CD4-positive, alpha-beta T cell treated with Interleukin-1 beta for 1 hour (primary cell): ENCODE measurements at places on chromosomes 5 and 9.
A peak's percentile ranks its signal among the peaks of the same experiment; 100 is the strongest.

- no peak for DNase-seq
Measured at GRCh38 chr9:118652912-118653311, 716.3 kb downstream of the BRINP1 start.

- DNase-seq, result peak; percentile 89
Measured at GRCh38 chr9:27572918-27573633, at the start of gene C9orf72. Gene C9orf72, minus strand, starts transcription at chr9:27573481. Its CDS starts 6,361 bp downstream, at chr9:27567120.

GRCh38 chr9:136110082-136111061, 8.3 kb downstream of the TMEM250 start:
- DNase-seq, result no peak

- no peak for DNase-seq
Measured at GRCh38 chr5:98157368-98157767, 616.1 kb upstream of the RGMB start.

DNA sequence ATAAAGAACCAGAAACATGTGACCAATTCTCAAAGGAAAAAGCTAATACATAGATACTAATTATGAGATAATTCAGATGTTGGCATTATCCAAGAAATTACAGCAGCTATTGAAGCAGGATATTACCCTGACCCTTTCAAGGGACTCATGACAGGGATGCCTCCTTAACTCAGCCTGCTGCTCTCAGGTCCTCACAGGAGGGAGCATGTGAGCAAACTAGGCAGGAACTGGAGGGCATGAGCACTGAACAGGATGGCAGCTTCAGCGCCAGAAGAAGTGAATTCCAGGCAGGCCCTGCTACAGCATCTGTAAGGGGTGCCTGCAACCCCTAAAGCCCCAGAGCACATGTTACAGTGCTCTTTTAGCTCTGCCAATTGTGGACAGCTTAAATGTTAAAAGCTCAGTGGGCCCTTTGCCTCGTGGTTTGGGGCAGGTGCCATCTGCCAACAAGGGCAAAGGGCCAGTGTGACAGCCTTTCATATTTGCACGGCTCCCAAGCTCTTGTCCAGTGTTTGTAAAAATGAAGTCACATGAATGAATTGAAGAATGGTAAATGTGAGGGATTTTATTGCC, 464.7 kb upstream of the COX7C start:
- no peak for DNase-seq

DNA sequence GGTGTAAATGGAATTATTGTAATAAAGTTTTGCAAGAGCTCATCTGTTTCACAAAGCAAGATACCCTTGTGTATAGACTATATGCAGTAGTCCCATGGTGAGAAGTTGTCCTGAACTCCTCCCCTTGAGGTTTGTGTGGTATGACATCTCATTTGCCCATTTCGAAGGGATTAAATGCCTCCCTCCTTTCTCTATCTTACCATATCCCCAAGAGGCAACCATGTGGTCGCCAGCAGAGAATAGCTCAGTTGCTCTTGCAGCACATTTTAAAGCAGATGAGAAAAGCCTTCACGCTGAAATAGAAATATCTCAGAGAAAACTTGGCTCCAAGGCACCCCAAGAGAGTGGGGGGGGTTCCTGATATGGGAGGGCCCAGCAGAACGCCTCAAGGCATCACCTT, 4.6 kb downstream of the SEMA6A start:
- DNase-seq, result no peak

DNA sequence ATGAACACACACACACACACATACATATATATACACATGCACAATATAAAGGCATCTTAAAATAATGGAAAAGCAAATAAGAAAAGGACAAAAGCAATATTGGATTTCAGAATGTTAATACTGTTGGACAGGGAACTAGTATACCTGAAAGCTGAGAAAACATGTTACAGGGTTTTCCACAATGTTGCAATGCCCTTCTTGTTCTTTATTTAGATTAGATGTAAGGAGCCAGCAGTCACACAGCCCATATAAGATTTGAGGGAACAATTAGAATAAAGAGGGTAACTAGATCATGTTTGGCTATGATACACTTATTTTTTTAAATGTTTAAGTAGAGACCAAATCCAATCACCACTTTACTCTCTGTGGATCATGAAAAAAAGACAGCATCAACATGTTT, 61.7 kb downstream of the SH3TC2 start:
- no peak for DNase-seq

DNA sequence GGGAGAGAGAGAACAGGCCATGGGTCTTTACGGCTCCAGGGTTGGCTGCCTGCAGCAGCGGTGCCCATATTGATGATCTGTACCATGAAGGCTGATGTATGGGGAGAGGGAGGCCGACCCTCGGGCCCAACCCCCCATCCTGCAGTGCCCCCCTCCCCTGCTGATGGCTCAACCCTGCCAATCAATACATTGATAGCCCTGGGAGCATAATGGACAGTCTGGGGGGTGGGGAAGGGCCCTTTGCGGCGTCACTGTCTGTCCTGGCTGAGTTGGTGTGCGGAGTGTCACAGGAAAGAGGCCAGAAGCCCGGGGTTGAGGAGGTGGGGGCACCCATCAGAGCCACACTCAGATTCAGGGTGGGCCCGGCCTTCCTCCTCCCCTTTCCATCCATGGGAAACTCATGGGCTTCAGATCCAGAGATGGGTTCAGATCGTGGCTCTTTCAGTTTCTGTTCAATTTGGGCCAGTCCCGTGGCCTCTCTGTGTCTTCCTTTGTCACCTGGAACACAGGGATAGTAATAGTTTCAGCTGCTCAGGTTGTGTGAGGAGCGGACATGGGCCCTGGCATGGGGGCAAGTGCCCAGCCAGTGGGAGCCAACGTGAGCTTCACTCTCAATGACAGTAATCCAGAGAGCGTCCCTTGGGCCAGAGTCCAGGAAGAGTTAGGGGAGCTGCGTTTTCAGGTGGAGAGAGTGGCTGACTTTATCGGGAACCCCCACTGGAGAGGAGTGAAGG, 9.5 kb downstream of the FGF18 start:
- no peak for DNase-seq

DNA sequence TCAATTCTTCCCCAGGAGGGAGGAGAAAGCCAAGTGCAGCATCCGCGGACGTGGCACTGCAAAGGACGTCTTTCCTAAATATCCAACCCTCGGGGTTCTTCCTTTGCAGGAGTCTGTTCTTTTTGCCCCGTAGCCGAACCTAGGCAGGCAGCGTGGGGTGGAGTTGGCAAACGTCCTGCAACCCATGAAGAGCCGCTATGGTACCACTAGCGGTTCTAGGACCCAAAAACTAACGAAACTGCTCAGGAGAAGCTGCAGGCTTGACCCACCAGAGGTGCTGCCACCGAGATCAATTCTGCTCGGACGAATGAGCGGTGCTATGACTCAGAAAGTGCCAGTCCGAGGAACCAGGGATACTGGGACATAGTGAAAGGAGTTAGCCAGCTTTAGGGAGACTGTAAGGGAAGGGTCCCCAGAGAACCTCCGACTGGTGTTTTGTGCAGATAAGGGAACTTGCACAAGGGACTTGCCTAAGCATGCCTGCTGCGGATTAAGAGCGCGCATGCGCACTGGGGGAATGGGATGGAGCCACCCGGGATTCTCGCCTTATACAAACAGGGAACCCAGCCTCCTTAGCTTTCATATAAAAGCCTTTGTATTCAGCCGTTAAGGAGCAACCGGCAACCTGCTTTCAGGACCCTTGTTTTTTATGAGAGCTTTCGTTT, 32.7 kb downstream of the ANXA2R start:
- peak; percentile 82 for DNase-seq

- no peak for DNase-seq
Measured at GRCh38 chr5:20360263-20360662, 372.3 kb upstream of the CDH18 start.

DNA sequence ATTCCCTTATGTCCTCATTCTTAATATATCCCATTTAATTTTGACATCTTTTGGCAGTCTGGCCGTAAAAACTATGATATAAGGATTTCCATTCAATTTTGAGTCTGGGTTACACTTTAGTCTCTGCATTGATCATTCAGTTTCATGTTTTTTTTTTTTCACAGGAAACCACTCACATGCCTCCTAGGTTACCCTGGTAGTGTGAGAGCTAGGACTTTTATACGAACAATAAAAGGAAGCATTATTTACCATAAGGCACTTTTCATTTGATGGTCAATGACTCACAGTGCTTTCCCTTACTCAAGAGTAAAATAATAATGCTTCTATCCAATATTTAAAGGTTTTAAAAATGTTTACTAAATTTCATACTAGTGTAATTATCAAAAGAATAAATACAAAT, 16.4 kb upstream of the DMAC1 start:
- no peak for DNase-seq

DNA sequence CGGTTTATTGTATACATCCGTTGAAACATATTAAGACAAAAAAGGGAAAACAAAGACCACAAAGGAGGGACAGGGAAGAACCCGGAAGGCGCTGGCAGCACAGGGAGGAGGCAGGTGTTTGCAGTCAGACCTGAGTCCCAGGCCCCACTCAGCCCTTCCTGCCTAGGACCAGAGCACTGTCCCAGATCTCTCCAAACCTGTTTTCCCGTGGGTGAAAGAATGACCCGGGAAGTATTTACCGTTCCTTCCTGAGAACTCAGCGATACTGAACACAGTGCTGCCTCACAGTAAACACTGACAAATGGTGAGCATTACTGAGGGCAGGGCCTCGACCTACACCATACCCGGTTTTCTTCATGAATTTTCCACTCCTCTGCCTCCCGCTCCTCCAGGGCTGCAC, 1.2 kb downstream of the ABO start:
- DNase-seq, result no peak

- peak; percentile 13 for DNase-seq
Measured at GRCh38 chr5:149682532-149683075, 47.5 kb upstream of the PPARGC1B start.

DNA sequence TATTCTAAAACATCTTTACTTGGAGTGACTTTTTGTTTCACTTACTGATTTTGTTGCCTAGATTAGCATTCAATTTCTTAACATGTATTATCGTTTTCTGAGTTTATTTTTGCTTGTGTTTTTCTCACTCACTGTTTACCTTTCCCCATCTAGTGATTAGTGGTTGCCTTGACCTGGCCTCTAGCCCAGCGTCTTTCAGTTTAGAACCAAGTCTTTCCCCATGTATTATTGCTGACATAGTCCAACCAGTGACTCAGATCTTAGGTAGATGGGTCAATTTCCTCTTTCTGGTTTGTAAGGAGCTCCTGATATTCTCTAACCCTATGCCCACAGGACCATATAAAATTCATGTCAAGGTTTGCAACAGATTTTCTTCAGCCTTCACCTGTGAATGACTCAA, 135.5 kb downstream of the PRR16 start:
- DNase-seq, result no peak

- DNase-seq, result no peak
Measured at GRCh38 chr9:116589392-116590354, 97.4 kb upstream of the TRIM32 start.

GRCh38 chr9:22111176-22111953, 102.3 kb upstream of the CDKN2B start:
- no peak for DNase-seq

DNA sequence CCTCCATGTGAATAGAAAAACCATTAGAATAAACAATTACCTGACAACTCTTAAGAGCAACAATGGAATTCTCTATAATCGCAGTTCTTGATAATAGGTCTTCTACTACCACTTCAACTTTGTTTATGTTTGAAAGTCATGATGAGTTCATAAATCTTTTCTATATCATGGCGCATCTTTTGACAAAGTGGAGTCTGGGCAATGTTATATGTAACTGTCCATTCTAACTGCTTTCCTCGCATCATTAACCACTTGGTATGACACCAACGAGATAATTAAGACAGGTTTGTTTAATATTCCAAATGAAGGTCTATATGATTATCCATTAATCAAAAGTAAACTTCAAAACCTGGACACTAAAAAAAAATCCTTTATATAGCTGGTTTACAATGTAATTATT, 272.0 kb downstream of the DENND1A start:
- no peak for DNase-seq

DNA sequence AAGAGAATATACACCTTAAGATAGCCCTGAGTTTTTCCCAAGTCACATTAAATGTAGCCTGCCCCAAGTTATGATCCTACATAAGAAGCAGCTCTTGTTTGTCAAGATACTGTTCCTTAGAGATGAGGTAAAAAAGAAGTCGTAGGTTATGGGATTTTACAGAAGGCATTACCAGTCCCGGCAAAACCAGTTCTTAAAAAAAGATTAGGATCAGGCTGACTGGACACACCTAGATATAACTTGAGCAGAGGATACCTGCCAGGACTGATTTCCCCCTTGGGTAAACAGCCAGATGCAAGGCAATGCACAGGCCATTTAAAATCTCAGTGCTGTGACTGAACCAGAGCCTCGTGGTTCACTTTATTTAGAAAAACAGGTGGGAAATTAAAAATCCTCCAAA, 14.1 kb upstream of the SEMA5A start:
- no peak for DNase-seq

DNA sequence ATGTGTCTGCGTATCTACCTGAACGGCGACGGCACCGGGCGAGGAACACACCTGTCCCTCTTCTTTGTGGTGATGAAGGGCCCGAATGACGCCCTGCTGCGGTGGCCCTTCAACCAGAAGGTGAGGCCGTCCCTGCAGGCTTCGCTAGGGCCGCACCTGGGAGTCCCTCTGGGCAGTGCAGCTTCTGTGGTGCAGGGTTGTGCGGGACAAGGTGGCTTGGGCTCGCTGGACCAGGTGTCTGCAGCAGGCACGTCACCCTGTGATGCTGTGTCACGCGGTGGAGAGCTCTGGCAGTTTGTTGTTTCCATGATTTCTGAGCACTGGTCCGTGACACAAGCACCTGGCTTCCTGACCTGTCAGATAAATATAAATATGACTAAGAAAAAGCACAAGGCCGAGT, 20.7 kb downstream of the FBXW5 start:
- no peak for DNase-seq

- DNase-seq, result no peak
Measured at GRCh38 chr5:171600741-171601265, 181.4 kb downstream of the FGF18 start.

DNA sequence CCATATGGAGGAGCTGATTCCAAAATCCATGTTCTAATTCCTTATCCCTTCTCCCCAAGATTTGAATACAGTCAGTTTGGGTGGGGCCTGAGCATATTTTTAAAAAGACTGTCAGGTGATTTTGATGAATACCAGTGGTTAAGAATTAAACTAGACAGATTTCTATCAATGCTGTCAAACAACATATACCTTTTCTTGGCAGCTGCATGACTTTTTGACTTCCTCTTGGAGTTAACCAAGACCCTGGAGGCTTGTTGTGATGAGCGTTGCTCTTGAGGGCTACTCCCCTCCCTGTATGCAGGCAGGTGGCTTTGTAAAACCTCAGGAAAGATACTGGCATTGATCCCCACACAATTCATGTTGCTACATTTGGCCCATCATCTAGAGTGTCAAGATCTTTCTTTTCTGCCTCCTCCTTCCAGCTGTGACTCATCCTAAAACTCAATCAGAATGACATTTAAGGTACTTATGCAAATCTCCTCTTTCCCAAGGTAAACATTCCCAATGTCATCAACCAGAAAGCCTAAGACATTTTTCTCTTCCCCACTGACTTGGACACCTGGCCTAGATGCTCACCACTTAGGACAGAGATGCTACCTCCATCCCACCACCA, 61.7 kb downstream of the PPP2R2B start:
- DNase-seq, result no peak

GRCh38 chr5:109145139-109145538, 264.6 kb downstream of the PJA2 start:
- DNase-seq, result no peak

GRCh38 chr5:95403996-95404395, 12.8 kb downstream of the FAM81B start:
- no peak for DNase-seq

- DNase-seq, result no peak
Measured at GRCh38 chr5:75512383-75513074, 838 bp downstream of the POLK start.

- DNase-seq, result no peak
Measured at GRCh38 chr5:141875022-141875740, 3.0 kb downstream of the PCDH1 start.
